ENCODE measurements at places on chromosomes 3 and 15.

GRCh38 chr3:69239063-69239462 is 116.7 kb upstream of the LMOD3 start:
- no peak overlapping the region for H3K27ac ChIP-seq
- no peaks in the 10 kb centered on the region for H3K27me3 ChIP-seq
- peaks cover 41% of the 10 kb centered on the region for H3K4me1 ChIP-seq
- DNase-seq, result no peak
- H3K4me3 ChIP-seq, result no peak overlapping the region

GRCh38 chr3:174758943-174759342 is 100.2 kb upstream of the NAALADL2 start:
- H3K4me3 ChIP-seq, result no peak overlapping the region
- H3K27ac ChIP-seq, result no peak overlapping the region
- no peaks in the 10 kb centered on the region for H3K4me1 ChIP-seq
- no peak for DNase-seq
- no peaks in the 10 kb centered on the region for H3K27me3 ChIP-seq
- no peaks in the 10 kb centered on the region for H3K36me3 ChIP-seq

GRCh38 chr3:96869316-96869715 is 54.9 kb downstream of the EPHA6 start:
- DNase-seq, result no peak
- H3K4me1 ChIP-seq, result no peaks in the 10 kb centered on the region
- no peak overlapping the region for H3K4me3 ChIP-seq
- H3K27me3 ChIP-seq, result no peaks in the 10 kb centered on the region
- no peaks in the 10 kb centered on the region for H3K36me3 ChIP-seq

GRCh38 chr3:119723022-119723421 is 20.2 kb downstream of the CFAP91 start:
- no peaks in the 10 kb centered on the region for H3K36me3 ChIP-seq
- DNase-seq, result no peak
- no peak overlapping the region for H3K27ac ChIP-seq
- no peaks in the 10 kb centered on the region for H3K27me3 ChIP-seq
- H3K4me1 ChIP-seq, result no peaks in the 10 kb centered on the region

DNA sequence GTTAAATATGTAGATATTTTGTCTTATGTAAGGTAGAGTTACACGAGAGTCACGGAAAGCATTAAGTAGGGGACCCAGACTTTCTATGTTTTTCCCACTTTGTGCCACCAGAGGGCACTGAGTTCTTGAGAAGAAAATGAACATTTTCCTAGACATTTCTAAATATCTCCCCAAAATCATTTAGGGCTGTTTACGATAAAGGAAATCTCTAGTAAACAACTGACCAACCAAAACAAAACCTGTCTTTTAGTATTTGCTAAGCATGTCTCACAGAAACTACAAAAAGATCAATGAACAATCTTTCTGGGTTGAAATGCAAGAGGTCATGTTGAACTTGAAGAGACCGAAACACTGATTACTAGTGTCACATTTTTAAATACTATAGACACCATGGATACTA is 16.1 kb downstream of the POU1F1 start:
- no peaks in the 10 kb centered on the region for H3K27me3 ChIP-seq
- no peaks in the 10 kb centered on the region for H3K36me3 ChIP-seq
- H3K27ac ChIP-seq, result no peak overlapping the region
- H3K4me1 ChIP-seq, result no peaks in the 10 kb centered on the region
- H3K4me3 ChIP-seq, result no peak overlapping the region
- no peak for DNase-seq

- no peaks in the 10 kb centered on the region for H3K36me3 ChIP-seq
- H3K27me3 ChIP-seq, result no peaks in the 10 kb centered on the region
- DNase-seq, result no peak
- no peak overlapping the region for H3K4me3 ChIP-seq
- H3K4me1 ChIP-seq, result no peaks in the 10 kb centered on the region
Observed at GRCh38 chr15:81454024-81454423, 80.0 kb upstream of the TMC3 start.

- H3K27ac ChIP-seq, result no peak overlapping the region
- no peaks in the 10 kb centered on the region for H3K27me3 ChIP-seq
- no peaks in the 10 kb centered on the region for H3K4me1 ChIP-seq
Observed at GRCh38 chr3:169508426-169508825, 155.1 kb downstream of the MECOM start.

GRCh38 chr15:42547918-42548248 is 710 bp downstream of the LRRC57 start:
- peaks cover 24% of the 10 kb centered on the region for H3K4me1 ChIP-seq
- H3K4me3 ChIP-seq, result peak overlapping the region; percentile 88
- H3K27me3 ChIP-seq, result no peaks in the 10 kb centered on the region
- DNase-seq, result no peak

GRCh38 chr3:43348852-43349574 is 62.7 kb downstream of the SNRK start:
- H3K36me3 ChIP-seq, result peaks cover 56% of the 10 kb centered on the region
- H3K27ac ChIP-seq, result no peak overlapping the region
- no peak overlapping the region for H3K4me3 ChIP-seq
- H3K27me3 ChIP-seq, result no peaks in the 10 kb centered on the region

- H3K4me3 ChIP-seq, result no peak overlapping the region
- no peaks in the 10 kb centered on the region for H3K27me3 ChIP-seq
- H3K36me3 ChIP-seq, result no peaks in the 10 kb centered on the region
- no peaks in the 10 kb centered on the region for H3K4me1 ChIP-seq
- no peak for DNase-seq
Observed at GRCh38 chr3:18033581-18034108, 291.2 kb upstream of the TBC1D5 start.

GRCh38 chr3:4416961-4417360 is 50.1 kb downstream of the SUMF1 start:
- H3K4me1 ChIP-seq, result no peaks in the 10 kb centered on the region
- H3K27me3 ChIP-seq, result no peaks in the 10 kb centered on the region
- peaks cover 38% of the 10 kb centered on the region for H3K36me3 ChIP-seq
- no peak for DNase-seq
- no peak overlapping the region for H3K4me3 ChIP-seq

GRCh38 chr3:9986230-9986725 is 363 bp downstream of the EMC3 start:
- peaks cover 13% of the 10 kb centered on the region for H3K36me3 ChIP-seq
- no peak for DNase-seq
- no peaks in the 10 kb centered on the region for H3K27me3 ChIP-seq
- peaks cover 33% of the 10 kb centered on the region for H3K4me1 ChIP-seq
- H3K27ac ChIP-seq, result peak overlapping the region; percentile 86
- H3K4me3 ChIP-seq, result peak overlapping the region; percentile 92

DNA sequence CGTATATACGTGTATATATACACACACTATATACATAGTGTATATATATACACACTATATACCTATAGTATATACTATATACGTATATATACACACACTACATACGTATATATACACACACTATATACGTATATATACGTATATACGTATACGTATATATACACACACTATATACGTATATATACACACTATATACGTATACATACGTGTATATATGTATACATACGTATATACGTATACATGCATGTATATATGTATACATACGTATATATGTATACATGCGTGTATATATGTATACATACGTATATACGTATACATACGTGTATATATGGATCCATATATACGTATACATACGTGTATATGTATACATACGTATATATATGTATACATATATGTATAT is 9.4 kb downstream of the HACL1 start:
- no peak overlapping the region for H3K27ac ChIP-seq
- no peak overlapping the region for H3K4me3 ChIP-seq
- peaks cover 67% of the 10 kb centered on the region for H3K36me3 ChIP-seq
- H3K4me1 ChIP-seq, result no peaks in the 10 kb centered on the region
- no peaks in the 10 kb centered on the region for H3K27me3 ChIP-seq

DNA sequence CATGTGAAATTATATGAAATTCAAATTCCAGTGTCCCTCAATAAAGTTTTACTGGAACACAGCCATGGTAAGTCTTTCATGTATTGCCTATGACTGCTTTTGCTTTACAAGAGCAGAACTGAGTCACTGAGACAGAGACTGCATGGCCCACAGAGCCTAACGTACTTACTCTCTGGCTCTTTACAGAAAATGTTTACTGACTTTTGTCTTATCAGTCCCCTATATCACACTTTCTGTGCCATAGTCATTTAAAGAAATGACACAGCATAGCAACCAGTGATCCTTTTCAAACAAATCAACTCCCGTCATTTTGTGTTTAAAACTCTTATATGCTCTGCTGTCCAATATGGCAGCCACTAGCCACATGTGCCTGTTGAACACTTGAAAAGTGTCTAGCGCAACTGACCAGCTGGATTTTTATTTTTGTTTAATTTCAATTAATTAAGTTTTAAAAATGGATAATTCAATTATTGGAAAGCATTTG is 129.7 kb upstream of the CDIN1 start:
- no peak overlapping the region for H3K4me3 ChIP-seq
- DNase-seq, result no peak
- no peak overlapping the region for H3K27ac ChIP-seq
- H3K4me1 ChIP-seq, result no peaks in the 10 kb centered on the region
- H3K36me3 ChIP-seq, result no peaks in the 10 kb centered on the region
- H3K27me3 ChIP-seq, result no peaks in the 10 kb centered on the region

DNA sequence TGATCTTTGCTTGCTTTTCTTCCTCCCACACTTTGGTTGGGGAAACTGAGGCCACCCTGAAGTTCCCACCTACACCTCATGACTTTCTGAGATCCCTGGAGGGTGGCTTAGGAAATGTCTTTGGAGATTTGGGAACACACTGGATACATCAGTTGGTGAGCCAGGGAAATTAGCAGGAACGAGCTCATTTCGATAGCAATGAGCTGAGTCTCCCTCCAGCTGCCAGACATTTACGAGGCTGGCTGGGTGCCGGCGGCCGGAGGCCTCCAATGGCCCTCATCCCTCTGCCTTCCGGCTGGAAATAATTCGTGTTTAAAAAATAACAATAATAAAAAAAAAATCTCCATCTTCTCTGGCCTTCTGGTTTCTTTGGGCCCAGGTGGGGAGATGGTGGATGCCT is 38.8 kb downstream of the SMAD6 start:
- peak; percentile 59 for DNase-seq
- H3K27ac ChIP-seq, result no peak overlapping the region
- no peaks in the 10 kb centered on the region for H3K36me3 ChIP-seq
- no peak overlapping the region for H3K4me3 ChIP-seq

- H3K4me3 ChIP-seq, result no peak overlapping the region
- H3K27me3 ChIP-seq, result no peaks in the 10 kb centered on the region
- no peak overlapping the region for H3K27ac ChIP-seq
- peaks cover 8% of the 10 kb centered on the region for H3K4me1 ChIP-seq
- peaks cover 84% of the 10 kb centered on the region for H3K36me3 ChIP-seq
Observed at GRCh38 chr3:114078126-114078525, 21.6 kb downstream of the QTRT2 start.

DNA sequence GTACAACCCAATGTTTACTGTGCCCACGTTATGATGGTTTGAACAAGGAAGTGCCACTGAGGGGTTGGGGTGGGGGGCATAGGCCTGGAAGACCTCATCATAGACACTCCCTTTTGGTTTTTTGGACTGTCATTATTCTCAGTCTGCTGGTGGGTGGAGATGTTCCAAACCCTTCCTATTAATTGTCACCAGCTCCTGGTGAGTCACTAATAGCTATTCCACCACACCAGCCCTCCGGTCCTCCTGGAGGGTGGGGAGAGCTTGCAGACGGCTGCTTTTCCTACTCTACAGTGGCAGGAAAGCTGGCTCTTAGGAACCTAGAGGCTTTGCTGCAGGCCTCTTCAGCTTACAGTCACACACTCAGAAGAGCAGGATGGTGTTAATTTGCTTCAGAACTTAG is 9.0 kb upstream of the COPG1 start:
- no peaks in the 10 kb centered on the region for H3K27me3 ChIP-seq
- no peak for DNase-seq
- peak overlapping the region; percentile 45 for H3K27ac ChIP-seq
- peaks cover 9% of the 10 kb centered on the region for H3K4me1 ChIP-seq
- no peaks in the 10 kb centered on the region for H3K36me3 ChIP-seq
- H3K4me3 ChIP-seq, result no peak overlapping the region

DNA sequence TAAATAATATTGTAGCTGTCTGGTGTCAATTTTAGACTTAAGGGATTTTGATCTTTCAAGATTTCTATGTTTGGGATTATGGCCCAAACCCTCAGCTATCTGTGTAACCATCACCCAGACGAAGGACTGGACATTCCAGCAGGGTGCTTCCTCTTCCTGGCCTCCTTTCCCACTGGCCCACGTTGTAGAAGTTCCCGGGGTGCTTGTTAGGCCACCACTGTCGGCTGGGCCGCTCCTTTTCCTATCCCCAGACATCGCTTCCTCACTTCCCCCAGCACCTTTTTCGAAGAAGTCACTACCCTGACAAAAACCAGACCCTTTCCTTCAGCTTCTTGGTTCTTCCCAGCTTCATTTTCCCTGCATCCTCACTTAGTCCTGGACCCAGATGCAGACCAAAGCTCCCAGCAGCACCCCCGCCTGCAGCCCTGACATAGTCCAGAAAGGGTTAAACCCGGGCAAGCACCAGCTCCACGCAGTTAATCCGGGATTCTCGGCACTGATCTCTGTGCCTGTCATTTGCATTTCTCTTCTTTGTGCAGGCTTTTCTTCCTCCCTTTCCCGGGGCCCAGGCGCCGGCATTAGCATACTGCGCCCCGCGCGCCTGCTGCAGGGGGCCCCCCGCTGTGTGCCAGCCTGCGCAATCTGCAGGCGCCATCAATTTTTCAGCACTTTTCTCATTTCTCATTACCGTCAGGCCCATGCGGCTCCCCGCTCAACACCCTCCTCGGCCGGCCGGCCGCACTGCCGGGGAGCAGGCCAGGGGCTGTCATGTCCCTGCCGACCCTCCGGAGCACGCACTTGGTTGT is 90.6 kb downstream of the ZNF621 start:
- DNase-seq, result no peak
- H3K27me3 ChIP-seq, result peaks cover 10% of the 10 kb centered on the region
- H3K4me3 ChIP-seq, result no peak overlapping the region
- H3K36me3 ChIP-seq, result no peaks in the 10 kb centered on the region
- peaks cover 4% of the 10 kb centered on the region for H3K4me1 ChIP-seq
- H3K27ac ChIP-seq, result no peak overlapping the region

- peaks cover 29% of the 10 kb centered on the region for H3K4me1 ChIP-seq
- no peak overlapping the region for H3K27ac ChIP-seq
- no peak overlapping the region for H3K4me3 ChIP-seq
- no peaks in the 10 kb centered on the region for H3K36me3 ChIP-seq
Observed at GRCh38 chr3:177126015-177126773, 71.1 kb downstream of the TBL1XR1 start.

DNA sequence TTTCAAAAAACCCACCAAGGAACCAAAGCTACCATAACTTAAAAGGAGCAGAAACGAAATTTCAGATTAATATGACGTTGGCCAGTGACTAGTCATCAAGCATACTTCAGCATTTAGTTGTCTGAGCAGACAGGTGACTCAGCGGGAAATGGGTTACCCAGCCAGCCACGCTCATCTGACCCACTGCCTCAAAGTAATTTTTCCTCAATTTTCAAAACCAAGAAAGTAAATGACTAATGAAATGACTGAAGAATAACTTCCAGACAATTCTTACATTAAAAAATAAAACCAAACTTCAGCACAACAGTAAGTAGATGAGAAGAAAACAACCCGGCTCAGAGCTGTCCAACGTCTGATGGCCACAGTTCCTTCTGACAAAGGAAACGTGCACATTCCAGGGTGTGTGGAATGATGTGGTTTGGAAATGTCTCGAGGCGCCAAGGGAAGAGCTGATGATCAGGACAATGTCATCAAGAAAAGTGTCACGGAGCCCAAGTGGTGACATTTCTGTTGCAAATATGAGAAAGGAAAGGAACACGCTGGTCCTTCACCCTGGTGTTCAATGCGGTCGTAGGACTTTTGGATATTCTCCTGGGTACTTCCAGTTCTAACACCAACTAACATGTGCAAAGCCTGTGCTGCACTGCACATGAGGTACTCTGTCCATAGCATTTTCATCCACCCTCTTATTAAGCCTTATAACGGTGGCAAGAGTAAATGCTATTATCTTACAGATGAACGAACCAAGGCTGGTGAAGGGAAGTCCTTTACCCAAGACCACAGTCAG is 79.1 kb downstream of the FOXP1 start:
- no peaks in the 10 kb centered on the region for H3K27me3 ChIP-seq
- no peak overlapping the region for H3K4me3 ChIP-seq
- DNase-seq, result no peak
- no peaks in the 10 kb centered on the region for H3K36me3 ChIP-seq
- no peaks in the 10 kb centered on the region for H3K4me1 ChIP-seq
